Spinal cord (tissue), 10 donors: ENCODE measurements at places on chromosomes 1 and 21. TPM values are rescaled to one million over a fixed set of nuclear protein-coding genes. Genes with fewer than 3 reads are reported as not detected.

CLK2 gene
- total RNA-seq = 25.2 TPM

CLCA4 gene
- 0.17 TPM for total RNA-seq

MARCKSL1 gene
- total RNA-seq = 231 TPM

RYR2 gene
- 31.2 TPM for total RNA-seq

ERI3 gene
- 88.2 TPM for total RNA-seq

PGLYRP4 gene
- not detected for total RNA-seq

FOXE3 gene
- not detected for total RNA-seq

SLC39A1 gene
- 30.5 TPM for total RNA-seq

KRTAP20-2 gene
- not detected for total RNA-seq

GJB4 gene
- not detected for total RNA-seq

CFHR2 gene
- total RNA-seq = not detected

TACSTD2 gene
- 0.11 TPM for total RNA-seq

NEXN gene
- 1.8 TPM for total RNA-seq

RGS13 gene
- 0.11 TPM for total RNA-seq

DNA sequence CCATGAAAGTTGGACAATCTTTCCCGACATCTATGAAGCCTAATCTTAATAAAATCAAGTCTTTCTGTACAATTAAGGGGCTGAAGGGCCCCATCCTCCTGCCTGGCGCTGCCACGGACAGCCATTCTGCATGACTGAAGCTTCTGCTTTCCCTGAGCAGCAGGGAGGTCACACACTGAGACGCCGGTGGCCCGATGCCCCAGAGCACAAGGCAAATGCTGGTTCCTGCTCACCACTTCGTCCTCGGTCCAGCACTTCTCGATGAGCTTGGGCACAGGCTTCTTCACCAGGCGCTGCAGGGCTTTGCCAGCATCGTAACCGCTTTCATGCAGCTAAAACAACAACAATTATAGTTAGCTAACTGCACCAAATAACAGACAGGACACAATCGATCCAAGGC, 147.8 kb downstream of the SLC45A1 start:
- no peak for DNase-seq

- DNase-seq = peak; percentile 54
Observed at GRCh38 chr1:115642168-115643072, 650 bp downstream of the VANGL1 start.

GRCh38 chr1:205183676-205184335, 27.7 kb downstream of the DSTYK start:
- no peak for DNase-seq

GRCh38 chr1:14815175-14815877, 216.8 kb downstream of the KAZN start:
- no peak for DNase-seq

DNA sequence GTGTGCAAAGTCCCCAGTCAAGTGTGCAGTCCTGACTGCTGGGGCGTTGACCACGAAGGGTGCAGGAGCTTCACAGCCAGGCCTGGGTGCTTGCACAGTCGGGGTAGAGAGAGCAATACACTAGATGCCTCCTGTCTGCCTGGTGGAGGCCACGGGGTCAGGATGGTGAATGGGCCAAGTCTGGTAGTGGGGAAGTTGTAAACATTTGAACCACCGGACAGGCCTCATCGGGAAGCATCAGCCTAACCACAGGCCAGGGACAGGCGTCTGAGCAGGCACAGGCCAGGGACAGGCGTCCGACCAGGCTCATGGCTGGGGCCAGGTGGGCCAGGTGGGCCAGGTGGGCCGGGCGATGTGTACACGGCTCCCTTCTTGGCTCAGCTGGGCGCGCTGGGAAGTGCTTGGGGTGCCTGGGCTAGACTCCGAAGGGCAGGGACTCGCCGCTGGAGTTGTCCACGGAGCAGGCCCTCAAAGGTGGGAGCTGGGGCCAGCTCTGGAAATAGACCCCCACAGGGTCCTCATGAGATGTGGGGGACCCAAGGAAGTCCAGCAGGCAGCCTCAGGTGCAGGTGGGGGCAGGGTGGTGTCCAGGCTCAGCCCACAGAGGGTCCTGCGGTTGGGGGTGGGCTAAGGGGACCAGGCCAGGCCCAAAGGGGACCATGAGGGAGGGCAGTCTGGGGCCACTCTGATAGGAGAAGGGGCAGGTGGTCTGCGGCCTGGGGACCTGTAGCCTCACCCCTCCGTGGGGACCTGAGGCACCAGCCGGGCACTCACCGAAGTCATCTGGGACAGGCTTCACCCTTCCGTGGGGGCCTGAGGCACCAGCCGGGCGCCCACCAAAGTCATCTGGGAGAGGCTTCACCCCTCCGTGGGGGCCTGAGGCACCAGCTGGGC, 15.0 kb downstream of the COL6A1 start:
- no peak for DNase-seq

DNA sequence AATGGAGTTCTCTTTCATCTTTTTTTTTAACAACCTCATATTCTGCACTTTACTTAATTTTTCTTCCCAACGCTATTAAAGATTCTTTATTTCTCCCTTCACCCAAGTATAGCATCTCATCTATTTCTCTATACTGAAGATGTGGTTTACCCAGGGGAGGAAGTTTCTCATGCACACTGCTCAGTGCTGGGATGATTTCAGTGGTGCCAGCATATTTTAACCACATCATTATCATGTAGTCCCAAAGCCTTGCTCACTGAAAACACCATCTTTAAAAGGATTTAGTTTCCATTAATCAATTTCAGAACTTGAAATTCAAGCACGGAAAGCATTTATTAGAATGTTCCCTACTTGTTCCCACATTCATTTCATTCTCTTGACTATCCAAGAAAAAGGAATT, 725.7 kb downstream of the USP25 start:
- no peak for DNase-seq

DNA sequence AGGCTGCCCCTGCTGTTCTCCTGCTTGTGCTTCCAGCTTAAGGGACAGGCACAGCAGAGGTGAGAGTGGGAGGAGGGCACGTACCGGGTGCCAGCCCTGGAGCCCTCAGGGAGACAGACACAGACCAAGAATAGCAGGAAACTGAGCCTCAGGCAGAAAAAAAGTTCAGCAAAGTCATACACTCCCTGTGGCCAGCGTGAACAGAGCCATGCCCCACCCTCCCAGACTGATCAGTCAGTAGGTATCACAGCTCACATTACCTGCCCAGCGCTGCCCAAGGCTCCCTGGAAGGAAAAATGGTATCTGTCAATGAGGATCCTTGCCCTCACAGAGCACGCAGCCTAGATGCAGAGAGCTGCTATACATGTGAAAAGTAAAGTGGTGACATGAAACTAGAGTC, 1.3 kb downstream of the UBL4B start:
- DNase-seq = no peak

DNA sequence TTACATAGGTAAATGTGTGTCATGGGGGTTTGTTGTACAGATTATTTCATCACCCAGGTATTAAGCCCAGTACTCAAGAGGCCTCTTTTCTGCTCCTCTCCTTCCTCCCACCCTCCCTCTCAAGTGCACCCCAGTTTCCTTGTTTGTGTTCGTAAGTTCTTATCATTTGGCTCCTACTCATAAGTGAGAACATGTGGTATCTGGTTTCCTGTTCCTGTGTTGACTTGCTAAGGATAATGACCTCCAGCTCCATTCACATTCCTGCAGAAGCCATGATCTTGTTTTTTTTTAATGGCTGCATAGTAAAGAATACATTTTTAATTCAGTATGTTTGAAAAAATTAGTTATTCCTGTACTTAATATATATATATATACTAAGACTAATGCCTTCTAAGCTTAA, 107.7 kb downstream of the CLDN17 start:
- no peak for DNase-seq

- DNase-seq = no peak
Observed at GRCh38 chr1:233373226-233373625, 45.7 kb downstream of the MAP3K21 start.

DNA sequence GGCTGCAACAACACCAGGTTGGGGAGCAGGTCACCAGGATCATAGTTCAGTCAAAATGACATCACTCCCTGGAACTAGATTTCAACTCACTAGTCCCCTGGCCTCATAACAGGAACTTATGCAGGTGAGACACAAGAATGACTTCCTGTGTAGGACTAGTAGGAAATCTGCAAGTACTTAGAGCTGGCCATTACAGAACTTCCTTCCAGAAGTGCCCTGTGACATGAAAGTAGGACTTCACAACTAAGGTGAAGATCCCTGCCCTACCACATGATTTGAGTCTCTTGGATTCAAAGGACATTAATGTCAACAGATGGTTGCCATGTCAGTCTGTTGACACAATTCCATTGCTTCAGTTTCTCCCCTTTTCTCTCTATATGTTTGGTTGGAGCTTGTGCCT, 223.1 kb downstream of the RPS6KC1 start:
- no peak for DNase-seq

GRCh38 chr1:42006836-42007235, 88.1 kb upstream of the HIVEP3 start:
- no peak for DNase-seq

DNA sequence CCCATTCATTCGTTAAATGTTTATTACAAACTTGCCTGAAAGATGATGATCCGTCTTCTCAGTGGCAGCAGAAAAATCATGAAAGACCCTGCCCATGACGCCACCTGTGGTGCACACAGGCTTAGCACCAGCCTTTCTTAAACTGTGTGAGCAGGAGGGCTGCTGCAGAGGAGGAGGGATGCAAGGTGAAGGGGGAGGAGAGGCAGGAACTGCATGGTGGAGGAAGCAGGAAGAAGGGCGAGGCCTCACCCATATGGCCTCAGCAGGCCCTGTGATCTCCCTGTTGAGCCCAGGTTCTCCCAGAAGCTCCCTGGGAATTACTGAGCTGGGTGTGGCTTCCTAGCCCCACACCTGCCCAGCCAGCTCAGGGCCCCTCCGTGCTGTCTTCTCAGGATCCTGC, 25.0 kb upstream of the RD3 start:
- no peak for DNase-seq

DNA sequence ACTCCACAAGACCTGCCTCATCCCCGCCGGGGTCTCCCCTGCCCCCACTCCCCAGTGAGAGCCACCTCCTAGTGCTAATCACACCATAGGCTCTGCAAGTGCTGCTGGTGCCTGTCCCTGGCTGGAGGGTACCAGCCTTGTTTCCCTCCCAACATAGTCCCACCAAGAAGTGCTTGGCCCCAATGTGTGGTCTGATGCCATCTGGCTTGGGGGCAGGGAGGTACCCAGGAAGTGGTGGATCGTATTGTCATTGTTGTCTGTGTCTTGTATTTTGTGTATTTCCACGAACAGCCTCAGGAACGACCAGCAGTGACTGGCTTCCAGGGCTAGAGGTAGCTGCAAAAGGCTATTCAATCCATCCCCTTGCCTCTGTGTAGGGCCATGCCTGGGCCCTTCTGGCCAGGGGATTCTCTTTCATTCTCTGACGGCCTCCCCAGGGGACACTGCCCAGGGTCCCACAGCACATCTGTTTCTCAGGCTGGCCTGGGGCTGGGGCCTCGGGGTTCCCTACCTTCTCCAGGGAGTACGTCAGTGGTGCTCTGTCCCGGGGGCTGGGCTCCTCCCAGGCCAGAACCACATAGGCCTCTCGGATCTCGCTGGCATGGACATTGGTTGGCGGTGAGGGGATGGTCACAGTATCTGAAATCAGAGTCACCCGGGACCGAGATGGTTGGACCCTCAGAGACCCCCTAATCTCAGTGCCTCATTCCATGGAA, 22.8 kb downstream of the MYOM3 start:
- DNase-seq = no peak

- DNase-seq = no peak
Observed at GRCh38 chr1:1554550-1554925, 14.1 kb upstream of the TMEM240 start.

GRCh38 chr21:17674106-17674505, 61.4 kb upstream of the BTG3 start:
- DNase-seq = no peak

GRCh38 chr1:193256019-193256418, 69.6 kb upstream of the B3GALT2 start:
- no peak for DNase-seq

DNA sequence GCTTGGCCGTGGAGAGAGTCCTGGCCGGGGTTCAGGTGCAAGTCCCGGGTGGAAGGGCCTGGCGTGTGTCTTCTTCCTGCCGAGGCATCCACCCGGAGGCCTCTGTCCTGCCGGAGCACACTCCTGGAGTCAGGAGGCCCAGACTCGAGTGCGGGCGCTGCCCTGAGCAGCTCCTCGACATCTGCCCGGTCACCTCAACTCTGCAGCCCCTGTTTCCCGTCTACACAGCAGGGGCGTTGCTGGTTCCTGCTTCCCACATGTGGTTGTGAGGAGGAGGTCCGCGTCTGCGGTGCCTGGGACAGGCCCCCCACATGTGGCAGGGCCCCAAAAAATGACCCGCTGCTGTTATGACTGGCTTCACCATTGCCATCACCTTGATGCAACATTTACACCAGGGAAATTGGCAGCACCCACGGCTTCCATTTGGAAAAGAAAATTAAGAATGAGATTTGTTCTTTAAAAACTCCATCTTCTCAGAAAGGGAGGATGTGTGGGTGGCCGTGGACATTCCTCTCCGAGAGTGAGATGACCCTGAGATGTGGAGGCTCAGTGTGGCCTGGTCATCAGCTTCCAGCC, 169.8 kb downstream of the PRDM16 start:
- no peak for DNase-seq
